ENCODE measurements at places on chromosomes 11 and 22.

DNA sequence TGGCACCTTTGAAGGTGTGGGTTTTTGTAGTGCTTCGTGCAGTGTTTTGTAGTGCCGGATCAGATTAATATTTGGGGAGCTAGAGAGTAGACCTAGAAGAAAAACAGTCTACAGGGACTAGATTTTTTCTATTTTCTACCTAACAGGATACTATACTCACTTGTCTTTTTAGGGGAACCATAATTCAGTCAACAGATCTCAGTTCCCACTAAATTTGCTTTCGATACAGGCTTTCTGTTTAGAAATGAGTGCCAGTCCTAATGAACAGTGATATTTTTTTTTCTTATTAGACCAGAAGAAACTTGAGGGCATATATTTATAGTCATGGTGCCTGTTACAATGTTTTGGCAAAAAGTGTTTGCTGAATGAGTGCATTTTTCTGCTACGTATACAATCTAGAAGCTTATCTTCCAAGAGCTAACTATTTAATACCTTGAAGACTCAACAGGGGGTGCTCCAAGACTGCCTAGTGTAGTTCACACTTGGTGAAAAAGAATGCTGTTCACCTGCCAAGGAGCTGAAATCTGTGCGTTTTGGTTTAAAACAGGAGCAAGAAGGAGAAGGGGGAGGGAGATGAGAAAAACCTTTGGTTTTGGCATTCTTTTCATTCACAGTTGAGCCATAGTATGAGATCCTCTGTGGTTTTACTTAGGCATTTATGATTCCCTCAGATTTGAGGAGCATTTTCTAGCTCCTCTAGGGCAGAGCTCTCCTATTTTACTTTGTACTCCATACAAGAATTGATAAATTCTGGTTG lies 44.9 kb upstream of the VSTM5 start:
- DNase-seq = no peak

GRCh38 chr11:66922551-66922950 lies 35.6 kb downstream of the PC start:
- DNase-seq = no peak

DNA sequence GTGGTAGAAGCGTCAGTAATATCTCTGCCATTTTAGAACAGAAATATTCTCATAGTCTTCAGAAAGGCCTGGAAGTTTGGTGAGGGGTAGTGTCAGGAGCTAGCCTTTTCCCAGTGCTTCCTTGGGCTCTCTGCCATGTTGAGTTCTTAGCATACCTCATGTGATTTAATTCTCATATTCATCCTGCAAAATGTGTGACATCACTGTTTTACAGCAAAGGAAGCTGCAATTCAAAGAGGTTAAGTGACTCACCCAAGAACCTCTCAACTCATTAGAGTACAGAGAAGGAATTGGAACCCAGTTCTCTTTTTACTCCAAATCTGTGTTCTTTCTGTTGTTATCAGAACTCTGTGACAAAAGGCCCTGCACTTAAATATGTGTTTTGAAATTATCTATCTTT lies 72.1 kb downstream of the RNF169 start:
- no peak for DNase-seq

- DNase-seq = no peak
Observed at GRCh38 chr11:2475136-2475918, 30.5 kb downstream of the KCNQ1 start.

DNA sequence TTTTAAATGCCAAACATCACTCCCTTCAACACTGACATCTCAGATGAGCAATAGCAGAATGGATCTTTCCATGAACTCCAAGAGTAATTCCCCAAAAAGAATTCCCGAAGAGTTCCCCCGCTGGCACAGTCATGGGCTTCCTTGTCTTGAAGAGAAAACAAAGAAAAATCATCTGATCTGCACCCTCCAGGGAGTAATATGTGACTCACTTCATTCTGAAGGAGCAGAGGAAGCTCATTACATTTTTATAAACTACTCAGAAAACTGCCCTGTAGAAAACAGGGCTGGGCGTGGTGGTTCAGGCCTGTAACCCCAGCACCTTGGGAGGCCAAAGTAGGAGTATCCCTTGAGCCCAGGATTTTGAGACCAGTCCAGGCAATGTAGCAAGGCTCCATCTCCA lies 35.7 kb downstream of the CELSR1 start:
- no peak for DNase-seq

- DNase-seq = peak; percentile 52
Observed at GRCh38 chr11:128290106-128290840, 297.1 kb downstream of the ETS1 start.

- no peak for DNase-seq
Observed at GRCh38 chr11:23127706-23128105, 267.4 kb upstream of the CCDC179 start.

DNA sequence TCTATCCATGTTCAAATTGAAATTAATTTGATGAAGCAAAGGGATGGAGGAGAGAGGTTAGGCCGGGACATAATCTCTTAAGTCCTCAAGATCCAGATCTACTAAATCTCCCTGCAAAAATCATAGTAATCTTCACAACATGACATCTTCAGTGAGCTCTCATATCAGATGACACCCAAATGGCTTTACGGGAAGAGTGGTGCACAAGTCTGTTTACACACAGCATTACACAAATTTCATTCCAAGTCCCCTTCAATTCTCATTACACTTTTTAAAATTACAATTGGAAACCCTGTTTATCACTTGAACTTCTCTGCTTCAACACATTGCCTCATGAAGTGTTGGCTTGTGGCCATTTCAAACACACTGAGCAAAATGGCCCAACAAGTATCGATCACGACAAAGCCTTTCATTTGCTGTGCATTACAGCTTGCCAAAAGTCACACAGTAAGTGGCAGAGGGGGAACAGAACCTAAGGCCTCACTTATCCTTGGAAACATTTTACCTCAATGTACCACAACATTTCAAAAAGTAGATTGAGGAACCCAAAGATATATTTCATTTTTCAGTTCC lies 17.9 kb upstream of the TPH1 start:
- no peak for DNase-seq

- no peak for DNase-seq
Observed at GRCh38 chr11:120738516-120739046, 227.0 kb downstream of the GRIK4 start.

DNA sequence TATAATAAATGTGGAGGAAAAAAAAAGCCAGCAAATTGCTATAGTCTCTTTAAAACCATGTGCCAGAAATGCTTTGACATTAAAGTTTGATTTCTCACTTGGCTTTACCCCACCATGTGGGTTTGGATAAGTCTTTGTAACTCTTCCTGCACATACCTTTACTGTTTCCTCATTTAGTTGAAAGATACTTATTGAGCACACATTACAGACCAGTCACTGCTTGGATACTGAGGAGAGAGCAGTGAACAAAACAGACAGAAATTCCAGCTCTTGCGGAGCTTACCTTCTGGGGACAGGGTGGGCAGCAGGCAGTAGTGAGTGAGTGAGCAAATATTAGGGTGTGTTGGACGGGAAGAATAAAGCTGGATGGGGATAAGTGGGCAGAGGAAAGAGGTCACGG lies 13.7 kb downstream of the PACS1 start:
- no peak for DNase-seq

- no peak for DNase-seq
Observed at GRCh38 chr11:33269822-33270221, 12.6 kb downstream of the HIPK3 start.

GRCh38 chr22:19807914-19808872 lies 46.5 kb downstream of the GNB1L start:
- DNase-seq = no peak

- DNase-seq = no peak
Observed at GRCh38 chr11:44139565-44140330, 44.3 kb downstream of the EXT2 start.

DNA sequence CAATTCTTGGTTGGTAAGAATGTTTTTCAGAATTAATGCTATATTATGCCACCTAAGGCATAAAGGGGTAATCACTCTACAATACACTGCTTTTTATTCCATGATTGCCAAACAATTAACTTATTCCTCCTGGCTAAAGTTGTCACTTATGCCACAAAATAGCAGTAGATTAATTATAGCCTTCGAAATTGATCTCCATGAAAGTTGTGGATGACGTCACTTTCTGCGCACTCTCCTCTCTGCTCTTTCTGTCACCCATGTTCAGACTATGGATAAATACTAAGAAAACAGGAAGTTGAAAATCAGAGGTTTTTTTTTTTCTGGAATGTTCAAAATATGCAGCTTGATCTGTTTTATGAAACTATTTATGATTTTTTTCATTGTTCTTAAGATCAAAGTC lies 790.1 kb upstream of the CNTN5 start:
- DNase-seq = no peak

GRCh38 chr11:129817534-129818051 lies 1.9 kb downstream of the TMEM45B start:
- DNase-seq = no peak

GRCh38 chr11:6608726-6609501 lies 3.1 kb downstream of the TAF10 start:
- no peak for DNase-seq

GRCh38 chr11:123185326-123185725 lies 9.7 kb downstream of the CLMP start:
- no peak for DNase-seq

DNA sequence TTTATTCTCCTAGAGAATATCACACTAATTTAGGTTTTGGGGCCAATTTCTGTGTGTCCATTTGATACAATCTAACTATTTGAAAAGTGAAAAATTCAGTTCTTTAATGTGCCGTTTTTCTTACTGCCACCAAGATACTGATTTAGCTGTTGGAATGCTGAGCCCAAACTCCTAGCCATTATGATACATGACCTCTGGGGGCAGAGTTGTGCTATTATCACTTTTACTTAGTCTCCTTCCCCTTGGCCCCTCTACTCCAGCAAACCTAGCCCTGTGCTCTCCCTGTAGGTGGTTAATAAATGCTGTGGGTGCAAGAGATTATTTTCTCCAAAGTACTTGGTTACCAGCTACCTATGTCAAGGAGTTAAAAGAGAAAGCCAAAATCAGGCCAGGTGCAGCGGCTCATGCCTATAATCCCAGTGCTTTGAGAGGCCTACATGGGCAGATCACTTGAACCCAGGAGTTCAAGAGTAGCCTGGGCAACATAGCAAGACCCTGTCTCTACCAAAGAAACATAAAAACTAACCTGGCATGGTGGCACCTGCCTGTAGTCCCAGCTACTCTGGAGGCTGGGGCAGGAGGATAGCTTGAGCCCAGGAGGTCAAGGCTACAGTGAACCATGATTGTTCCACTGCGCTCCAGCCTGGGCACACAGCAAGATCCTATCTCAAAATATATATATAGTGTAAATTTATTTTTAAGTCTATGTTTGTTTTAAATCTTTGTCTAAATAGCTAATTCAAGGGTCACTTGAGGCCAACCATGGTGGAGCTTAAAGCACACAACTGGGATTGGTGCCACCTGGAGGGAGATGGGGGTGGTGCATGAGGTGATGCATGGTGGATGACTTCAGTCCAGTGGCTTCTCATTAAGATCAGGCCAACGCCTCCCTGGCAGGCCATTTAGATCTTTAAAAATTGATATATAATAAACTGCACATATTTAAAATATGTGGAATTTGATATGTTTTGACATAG lies 193.2 kb upstream of the PLET1 start:
- peak; percentile 13 for DNase-seq

DNA sequence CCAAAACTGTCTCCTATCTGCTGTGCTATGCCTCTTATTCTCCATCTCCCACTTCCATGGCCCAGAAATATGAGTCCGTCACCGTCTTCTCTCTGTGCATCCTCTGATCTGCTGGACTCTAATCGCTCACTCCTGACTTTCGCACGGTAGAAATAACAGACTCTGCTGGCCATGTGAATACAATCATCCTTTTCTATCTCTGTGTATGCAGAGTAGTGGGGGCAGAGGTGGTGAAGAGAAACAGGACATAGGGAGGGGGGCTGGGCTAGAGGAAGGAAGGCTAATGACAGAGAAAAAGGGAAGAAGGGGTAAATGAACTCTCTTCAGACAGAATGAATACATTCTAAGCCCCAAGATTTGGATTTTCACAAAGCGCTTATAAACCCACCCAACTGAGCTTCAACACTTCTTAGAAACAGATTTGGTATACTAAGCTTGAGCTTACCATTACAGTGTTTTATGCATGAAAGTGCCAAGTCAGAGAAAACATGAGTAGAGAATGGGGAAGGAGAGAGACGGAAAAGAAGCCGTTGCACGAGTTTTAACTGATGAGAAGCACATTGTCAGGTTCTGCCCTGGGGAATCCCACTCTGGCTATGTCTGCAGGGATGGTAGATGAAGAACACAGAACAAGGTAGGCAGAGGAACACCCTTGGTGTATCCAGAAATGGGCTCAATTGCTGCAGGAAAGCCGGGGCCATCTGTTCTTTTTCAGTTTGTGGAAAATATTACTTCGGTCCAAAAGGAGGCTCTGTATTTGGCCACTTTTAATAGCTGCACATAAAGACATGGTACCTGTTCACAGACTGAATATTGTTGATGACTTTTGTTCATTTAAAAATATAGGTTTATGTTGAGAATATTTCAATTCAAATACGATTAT lies 324.7 kb downstream of the ETS1 start:
- DNase-seq = no peak

DNA sequence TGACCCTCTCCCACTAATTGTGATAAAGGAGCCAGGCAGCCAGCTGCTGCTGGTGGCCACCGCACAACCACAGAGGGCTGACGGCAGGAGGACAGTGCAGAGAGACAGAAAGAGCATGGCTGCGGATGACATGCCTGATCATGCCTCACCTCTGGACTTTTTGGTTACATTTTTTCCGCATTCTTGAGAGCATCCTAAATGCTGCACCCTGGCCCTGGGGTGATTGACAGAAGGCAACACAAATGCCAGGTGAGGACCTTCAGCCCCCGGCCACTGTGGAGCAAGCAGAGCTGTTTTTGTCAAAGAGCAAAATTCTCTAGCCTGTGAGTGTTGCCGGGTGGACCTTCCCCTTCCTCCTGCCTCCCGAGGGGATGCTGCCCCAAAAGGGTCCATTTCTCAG lies 78.5 kb downstream of the RPS6KA4 start:
- DNase-seq = no peak

DNA sequence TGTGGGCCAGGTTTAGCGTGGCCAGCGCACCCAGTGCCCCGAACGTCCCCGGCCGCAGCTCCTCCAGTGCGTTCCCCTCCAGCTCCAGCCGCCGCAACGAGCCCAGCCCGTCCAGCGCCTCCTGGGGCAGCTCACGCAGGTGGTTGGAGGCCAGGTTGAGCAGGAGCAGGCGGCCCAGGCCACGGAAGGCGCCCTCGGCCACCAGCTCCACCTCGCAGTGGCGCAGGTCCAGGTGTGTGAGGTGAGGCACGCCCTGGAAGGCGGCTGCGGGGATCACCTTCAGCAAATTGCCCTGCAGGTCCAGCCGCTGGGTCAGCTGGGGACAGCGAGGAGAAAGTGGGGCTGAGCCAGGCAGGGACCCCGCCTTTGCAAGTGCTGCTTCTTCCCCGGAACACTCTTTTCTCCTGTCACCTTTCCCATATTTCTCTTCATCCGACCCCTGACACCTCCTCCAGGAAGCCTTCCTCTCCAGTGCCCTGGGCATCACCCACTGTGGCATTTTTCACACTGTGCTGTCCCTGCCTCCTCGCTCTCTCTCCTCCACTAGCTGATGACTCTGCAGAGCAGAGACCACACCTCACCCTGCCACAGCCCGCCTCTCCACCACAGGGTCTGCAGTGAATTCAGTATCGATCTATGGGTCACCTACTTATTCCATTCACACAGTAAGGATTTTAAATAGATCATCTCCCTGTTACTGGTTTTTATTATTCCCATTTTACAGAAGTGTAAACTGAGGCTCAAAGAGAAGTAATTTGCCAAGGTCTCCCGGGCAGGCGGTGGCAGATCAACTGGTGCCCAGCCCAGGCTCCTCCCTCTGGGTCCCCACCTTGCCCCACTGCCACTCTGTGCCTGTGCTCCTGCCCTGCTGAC lies 1.9 kb downstream of the CHADL start:
- no peak for DNase-seq

GRCh38 chr11:57277845-57278720 lies 41.0 kb upstream of the APLNR start:
- DNase-seq = no peak

- no peak for DNase-seq
Observed at GRCh38 chr11:114377612-114378267, 22.6 kb downstream of the C11orf71 start.
